ENCODE measurements at places on chromosomes 3 and 15. TPM values are rescaled to one million over a fixed set of nuclear protein-coding genes. Genes with fewer than 3 reads are reported as not detected.

- no peak for DNase-seq
Observed at GRCh38 chr3:8970971-8971589, 7.8 kb upstream of the RAD18 start.

DNA sequence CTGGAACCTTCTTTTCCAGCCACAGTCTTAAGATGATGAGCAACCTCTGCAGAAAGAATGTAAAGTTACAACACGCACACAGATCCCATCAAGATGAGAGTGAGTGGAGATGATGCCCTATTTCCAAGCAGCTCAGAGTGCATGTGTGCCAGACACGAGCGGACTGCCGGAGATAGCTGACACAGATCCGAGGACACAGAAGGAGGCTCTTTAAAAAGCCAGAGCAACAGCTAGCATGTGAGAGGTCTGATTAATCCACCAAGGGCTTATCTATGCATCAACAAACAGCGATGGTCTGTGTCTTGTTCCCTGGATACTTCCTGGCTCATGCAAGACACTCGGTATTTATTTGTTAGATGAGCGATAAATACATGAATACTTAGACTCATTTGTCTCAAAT is 128.6 kb upstream of the DLG1 start:
- no peak for DNase-seq

DNA sequence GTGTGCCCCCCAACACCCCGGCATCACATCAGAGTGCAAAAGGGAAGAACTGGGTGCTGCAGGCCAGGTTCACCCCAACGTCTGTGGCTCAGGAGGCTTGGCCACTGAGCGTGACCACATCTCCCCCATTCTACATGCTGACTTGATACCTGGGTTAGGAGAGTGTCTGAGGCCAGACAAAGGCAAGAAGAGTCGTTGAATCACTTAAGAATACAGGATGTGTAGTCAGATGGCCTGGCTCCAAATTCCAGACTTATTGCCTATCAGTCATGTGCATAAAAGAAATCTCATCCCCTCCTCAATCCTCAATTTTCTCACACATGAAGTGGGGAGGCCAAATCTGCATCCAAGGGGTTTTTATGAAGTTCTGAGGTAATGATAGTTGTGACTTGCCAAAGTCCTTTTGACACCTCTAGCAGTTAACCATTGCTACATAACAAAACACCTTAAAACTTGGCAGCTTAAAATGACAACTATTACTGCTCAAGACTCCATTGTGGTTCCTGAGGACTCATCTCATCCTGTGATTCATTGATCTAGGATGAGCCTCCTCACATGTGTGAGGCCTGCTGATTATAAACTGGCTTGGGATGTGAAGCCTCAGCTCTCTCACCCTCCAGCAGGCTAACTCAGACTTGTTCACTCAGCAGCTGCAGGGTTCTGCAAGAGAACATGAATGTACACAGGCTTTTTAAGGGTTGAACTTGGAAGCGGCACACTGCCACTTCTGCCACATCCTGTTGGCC is 138.8 kb upstream of the TLE3 start:
- no peak for DNase-seq

- DNase-seq: no peak
Observed at GRCh38 chr3:106957029-106957428, 420.2 kb upstream of the CCDC54 start.

GRCh38 chr3:8816106-8816505 is 46.7 kb upstream of the OXTR start:
- DNase-seq: no peak

CPLX3 gene
- total RNA-seq: not detected

DNA sequence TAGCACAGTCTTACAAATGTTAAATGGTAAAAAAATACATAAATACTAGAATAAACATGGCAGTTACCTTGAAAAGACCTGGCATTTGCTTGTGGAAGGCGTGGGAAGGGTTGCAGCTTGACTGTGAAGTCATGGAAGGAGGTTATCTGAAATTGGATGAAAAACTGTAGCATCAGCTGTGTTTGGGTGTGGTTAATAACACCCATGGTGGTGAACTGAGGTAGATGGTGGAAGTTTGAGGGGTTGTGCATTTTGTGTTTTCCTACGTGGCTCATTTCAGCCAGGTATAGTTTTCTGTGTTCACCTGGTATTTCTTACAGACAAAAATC is 46.5 kb downstream of the PSMD6 start:
- DNase-seq: no peak
